Lower leg skin (tissue), 4 donors: ENCODE measurements at places on chromosomes 2 and 18.

- DNase-seq, result peak; percentile 40
These were observed 125.2 kb downstream of the PTGR3 start for GRCh38 chr18:75083761-75084160.

- peak; percentile 92 for DNase-seq
These were observed 121.2 kb downstream of the ZNF521 start for GRCh38 chr18:25230658-25231326.

DNA sequence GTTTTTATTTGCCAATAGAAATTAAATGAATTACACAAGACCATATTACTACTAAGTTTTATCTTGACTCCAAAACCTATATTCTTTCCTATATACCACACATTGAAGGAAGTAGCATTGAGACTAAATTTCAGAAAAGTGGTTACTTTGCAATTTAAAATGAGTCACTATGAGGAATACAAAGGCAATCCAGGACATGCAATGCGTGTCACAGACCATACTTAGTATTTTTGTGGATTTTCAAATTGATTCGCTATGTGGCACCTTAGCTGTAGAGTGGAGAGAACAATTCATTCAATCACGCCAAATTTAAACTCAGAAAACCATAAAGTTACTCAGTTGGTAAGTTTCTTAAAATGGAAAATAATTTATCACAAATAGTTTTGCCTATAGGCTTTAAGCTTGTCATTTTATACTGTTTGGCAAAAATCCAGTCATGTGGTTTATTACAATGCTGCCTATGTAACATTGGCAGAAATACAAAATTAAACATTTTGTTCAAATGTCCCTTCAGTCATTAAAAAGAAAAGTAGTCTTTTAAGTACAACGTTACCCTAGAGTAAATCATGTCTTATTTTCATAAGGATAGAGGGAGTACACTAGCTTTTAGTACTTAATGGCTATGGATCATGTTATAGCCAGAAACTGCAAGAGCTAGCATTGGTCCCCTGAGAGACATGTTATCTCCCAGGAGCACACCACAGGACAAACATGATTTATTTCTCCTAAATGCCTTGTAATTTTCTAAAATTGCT, 222.8 kb upstream of the CDH7 start:
- DNase-seq, result no peak

GRCh38 chr2:28979576-28980366, 1.3 kb upstream of the TOGARAM2 start:
- DNase-seq, result no peak

- DNase-seq, result no peak
These were observed 110.0 kb upstream of the EPAS1 start for GRCh38 chr2:46187112-46187618.

DNA sequence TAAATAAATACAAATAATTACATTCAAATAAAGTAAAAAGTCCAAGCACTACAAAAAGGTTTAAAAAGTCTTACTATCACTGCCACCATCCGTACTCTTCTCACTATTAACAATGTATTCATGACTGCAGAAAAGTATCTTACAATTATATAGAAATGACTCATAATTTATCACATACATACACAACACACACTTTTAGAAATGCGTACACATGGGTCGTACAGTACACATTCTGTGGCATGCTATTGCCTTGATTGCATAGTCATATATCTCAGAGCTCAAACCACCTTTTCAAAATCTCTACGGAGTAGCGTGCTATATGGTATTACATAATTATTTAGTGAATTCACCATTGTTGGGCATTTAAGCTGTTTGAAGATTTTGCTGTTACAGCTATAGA, 41.6 kb upstream of the ANXA4 start:
- no peak for DNase-seq

DNA sequence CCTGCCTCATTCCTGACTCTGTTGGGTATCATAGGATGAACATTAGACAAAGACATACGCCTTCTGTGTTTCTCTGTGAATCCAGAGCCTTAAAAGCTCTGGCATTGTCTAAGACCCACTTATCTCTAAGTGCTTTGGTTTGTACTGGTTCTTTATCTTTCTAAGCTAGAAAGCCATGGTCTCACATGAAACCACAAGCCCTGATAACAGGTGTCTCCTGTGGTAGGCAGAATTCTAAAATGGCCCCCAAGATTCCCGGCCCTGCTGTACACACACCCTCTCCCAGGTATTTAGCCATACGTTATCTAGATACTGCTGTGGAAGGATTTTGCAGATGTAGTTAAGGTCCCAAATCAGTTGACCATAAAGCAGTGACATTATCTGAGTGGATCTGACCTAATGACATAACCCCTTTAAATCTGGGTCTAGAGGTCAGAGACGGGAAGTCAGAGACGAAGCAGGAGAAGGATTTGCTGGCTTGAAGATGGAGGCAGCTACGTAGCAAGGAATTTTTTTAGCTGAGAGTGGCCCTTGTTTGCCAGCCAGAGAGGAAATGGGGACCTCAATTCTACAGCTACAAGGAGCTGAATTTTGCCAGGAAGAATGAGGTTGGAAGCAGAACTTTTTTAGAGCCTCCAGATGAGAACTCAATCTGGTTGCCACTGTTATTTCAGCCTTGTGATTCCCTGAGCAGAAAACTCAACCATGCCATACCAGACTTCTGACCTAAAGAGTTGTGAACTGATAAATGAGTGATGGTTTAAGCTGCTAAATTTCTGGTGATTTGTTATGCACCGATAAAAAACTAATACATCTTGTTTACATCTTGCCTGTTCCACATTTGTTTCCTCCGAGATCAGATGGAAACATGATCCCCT, 186.7 kb downstream of the CAMKMT start:
- no peak for DNase-seq

GRCh38 chr18:58980991-58981390, 116.3 kb downstream of the ZNF532 start:
- no peak for DNase-seq

DNA sequence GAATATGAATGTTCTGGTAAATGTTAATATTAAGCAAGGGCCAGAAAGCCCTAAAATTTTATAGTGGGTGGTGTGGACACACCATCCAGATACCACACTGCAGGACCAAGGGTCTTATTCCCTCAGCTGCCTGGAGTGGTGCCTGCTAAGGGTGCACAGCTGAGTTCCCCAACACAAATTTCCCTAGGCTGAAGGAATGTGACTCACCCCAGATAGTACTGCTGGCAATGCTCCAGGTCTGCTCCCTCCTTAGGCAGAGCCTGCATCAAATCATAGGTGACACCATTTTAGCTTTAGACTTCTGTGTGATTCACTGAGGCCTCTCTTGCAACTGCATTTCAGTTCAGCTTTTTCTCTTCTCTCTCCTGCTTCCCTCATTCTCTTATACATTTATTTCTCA, 321.1 kb downstream of the SATB2 start:
- no peak for DNase-seq

DNA sequence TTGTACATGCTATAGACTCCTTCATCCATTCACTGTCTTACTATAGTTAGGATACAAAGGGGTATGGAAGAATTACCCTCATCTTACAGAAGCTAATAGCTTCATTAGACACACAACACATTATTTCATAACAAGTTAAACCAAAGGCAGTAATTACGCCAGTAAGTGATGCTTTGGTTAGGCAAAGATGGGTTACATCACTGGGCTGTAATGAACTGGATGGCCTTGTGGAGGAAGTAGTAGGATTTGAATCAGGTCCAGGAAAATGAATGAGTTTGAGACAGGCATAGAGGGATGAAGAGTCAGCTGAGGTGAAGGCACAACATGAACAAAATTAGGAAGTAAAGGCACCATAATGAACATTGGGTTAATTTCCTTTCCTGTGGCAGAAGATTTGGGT, 80.1 kb downstream of the SOCS6 start:
- no peak for DNase-seq

DNA sequence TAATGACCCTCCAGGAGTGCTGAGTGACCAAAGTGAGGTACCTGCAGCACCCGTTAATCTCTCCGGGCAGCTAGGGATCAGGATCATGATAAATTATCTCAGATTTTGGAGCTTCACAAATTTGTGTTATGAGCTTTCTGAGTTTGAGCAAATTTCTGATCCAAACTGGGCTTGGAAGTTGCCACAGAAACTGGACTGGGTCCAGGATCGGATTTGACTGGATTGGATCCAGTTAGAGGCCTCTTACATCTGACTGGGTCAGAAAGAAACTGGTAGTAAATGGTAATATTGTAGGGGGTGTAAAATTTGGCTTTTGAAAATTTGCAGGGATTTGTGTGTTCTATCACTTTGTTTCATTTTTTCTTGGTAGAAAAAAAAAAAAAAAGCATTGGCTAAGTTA, 19.7 kb upstream of the CAPN13 start:
- no peak for DNase-seq

DNA sequence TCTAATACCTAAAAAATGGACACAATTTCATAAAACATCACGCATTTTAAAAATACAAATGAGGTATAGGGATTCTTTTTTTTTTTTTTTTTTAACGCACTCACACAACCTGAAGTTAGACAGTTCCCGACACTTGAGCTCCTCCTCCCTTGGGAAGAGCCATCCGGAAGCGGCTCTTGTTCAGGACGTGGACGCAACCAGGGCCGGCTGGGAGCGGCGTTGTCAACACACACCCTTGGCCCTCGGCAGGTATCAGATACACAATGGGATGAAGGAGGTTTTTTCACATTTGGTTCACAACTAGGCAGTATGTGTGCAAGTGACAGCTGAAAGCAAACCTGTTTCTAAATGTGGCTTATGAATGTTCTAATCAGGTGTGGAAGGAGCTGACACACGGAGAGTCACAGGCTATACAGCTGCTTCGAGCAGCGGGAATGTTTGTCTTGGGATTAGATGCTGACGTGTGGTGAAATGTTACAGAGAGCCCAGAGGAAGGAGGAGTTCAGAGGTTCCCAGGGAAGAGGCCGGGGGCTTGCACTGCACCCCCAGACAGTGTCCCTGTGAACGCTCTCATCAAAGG, 111.1 kb downstream of the PXDN start:
- DNase-seq, result no peak

DNA sequence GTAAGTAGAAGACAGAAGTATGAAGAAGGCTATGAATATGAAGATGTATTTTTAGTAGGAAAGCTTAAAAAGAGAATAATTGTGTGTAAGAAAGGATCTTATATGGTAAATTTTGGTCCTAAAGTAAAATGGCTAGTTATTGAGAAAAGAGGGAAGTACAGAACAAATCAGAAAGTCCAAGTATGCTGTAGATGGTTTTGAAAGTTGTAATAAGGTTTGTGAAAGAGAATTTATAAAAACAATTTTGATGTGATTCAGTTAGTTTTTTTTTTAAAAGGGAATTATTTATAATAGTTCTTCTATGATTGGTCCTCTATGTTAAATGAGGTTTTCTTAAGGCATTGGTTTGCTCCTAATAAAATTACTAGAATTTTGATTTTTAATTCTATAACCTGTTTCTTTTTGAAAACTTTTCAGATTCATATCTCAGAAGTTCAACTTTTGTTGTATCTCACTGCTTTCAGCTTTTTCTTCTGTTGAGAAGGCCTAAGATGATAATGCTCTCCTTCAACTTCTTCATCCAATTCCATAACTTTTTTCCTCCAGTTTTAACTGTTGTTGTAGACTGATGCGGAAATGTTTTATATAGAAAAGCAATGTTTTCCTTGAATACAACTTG, 322.7 kb downstream of the NOL4 start:
- no peak for DNase-seq

DNA sequence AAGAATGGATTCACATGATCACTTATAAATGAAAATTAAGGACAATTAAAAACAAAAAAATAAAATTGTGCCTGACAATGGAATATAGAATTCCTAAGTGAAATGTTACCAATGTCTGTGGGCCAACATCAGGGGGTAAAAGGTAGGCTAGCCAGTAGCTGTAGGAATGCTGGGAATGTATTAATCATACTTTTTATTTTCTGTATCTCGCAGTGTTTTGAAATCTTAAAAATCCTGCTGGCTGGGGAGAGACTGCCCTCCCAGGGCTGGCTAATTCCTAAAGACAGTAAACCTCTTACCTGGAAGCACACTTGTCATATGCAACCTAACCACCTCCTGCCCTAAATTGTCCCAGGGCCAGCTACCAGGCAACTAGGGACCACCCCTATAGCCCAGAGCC, 69.8 kb downstream of the REV1 start:
- no peak for DNase-seq

- no peak for DNase-seq
These were observed 240.4 kb downstream of the PLCL1 start for GRCh38 chr2:198044777-198045176.

DNA sequence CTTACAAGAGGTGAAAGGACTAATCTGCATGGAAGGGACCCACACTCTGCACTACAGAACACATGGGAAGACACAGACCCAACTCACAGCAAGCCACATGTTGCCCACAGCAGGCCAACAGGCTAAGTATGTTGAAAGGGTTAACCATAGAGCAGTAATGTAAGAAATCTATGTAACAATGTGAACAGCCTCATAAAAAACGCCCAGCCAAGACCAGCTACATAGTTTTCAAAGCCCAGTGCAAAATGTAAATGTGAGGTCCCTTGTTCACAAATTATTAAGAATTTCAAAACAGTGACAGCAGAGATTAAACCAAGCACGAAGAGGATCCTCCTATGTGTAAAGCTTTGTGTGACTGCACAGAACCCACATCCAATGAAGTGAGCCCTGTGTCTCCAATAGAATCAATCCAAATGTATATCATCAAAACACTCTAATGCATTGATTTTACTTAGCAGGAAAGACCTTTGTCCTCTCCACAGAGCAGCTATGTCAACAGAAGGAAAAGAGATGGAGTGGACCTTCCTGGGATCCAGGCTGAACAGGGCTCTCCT, 210.1 kb downstream of the AGPS start:
- no peak for DNase-seq

- no peak for DNase-seq
These were observed 101.1 kb downstream of the PIGN start for GRCh38 chr18:62085756-62086155.

DNA sequence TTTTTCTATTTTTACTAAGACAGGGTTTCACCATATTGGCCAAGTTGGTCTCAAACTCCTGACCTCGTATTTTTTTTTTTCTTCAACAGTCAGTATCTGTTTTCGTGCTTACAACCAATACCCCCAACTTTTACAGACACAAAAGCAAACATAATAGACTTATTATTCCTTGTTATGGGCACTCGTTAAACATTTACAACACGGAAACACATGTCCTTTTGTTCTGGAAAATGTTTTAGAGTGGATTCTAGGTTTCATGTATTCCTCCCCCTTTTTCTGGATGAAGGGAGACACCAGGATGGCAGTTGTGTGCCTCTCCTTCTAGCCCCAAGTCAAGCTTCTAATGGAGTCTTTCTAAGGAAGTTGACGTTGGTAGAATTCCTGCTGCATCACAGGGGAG, 88.8 kb downstream of the CD226 start:
- no peak for DNase-seq

DNA sequence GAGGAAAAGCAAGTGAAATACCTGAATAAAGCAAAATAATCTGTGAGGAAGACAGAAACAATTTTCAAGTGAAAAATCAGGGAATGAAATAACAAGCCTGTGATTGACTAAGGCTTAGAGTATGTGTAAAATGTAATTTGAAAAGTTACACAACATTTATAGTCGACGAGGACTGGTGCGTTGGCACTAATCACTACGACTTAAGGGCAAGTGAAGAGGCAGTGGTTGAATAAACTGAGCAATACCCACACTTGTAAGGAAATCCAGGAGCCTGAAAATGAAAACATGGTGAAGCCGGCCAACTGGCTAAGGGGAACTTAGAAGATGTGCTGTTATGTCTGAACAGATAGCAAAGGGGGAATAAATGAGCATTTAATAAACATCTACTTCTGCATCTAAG, 13.4 kb downstream of the DOK1 start:
- DNase-seq, result no peak

GRCh38 chr2:11094021-11094810, 61.1 kb upstream of the SLC66A3 start:
- peak; percentile 66 for DNase-seq

GRCh38 chr18:45365835-45366234, 249.4 kb upstream of the SLC14A2 start:
- no peak for DNase-seq
